Right lobe of liver (tissue), 6 donors: ENCODE measurements at places on chromosomes 6 and 20.

- peaks cover 7% of the 10 kb centered on the region for H3K4me1 ChIP-seq
- no peaks in the 10 kb centered on the region for H3K36me3 ChIP-seq
- no peak overlapping the region for H3K4me3 ChIP-seq
- no peak overlapping the region for H3K27ac ChIP-seq
Observed at GRCh38 chr6:169785566-169785965, 34.1 kb downstream of the ERMARD start.

- H3K4me1 ChIP-seq: no peaks in the 10 kb centered on the region
- no peak overlapping the region for H3K4me3 ChIP-seq
- H3K36me3 ChIP-seq: no peaks in the 10 kb centered on the region
Observed at GRCh38 chr6:91506509-91506908, 919.6 kb upstream of the MAP3K7 start.

DNA sequence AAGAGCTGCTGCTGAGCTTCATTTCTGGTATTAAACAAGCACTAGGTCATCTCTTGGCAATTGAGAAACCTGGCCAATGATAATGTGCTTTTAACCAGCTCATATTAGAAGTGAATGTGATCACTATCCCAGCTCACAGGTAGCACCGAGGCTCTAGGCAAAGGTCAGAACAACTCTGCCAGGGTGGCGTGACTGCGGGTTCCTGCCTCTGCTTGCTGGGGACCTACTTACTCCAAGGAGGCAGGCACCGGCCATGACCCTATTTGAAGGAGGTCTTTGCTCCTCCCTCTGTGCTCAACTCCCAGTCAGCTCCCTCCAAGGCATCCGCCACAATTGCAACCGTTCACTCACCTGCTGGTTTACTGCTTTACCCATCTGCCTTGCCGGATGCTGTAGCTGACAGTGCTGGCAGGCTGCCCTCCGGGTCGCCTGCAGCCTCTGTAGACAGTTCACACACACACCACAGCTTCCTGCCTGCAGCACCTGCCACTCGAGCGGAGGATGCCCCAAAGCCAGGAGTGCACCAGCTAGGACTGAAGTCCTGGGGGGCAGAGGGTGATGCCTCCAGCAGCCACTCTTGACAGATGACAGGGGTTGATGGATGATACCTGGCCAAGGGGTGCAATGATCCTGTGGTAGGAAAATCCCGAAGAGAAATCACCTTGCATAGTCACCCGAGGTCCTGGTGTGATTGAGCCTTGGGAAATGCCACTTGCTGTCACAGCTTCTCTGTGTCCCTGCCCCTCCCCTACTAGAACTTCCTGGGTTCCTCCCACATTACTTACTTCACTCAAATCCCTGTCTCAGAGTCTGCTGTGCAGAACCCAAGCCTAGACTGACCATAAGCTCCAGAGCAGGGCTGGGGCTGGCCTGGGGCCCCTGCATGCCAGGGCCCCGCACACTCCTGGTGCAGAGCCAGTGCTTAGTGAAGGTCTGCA is 8.8 kb upstream of the VSX1 start:
- no peak overlapping the region for H3K4me3 ChIP-seq
- H3K4me1 ChIP-seq: no peaks in the 10 kb centered on the region
- no peak for DNase-seq

DNA sequence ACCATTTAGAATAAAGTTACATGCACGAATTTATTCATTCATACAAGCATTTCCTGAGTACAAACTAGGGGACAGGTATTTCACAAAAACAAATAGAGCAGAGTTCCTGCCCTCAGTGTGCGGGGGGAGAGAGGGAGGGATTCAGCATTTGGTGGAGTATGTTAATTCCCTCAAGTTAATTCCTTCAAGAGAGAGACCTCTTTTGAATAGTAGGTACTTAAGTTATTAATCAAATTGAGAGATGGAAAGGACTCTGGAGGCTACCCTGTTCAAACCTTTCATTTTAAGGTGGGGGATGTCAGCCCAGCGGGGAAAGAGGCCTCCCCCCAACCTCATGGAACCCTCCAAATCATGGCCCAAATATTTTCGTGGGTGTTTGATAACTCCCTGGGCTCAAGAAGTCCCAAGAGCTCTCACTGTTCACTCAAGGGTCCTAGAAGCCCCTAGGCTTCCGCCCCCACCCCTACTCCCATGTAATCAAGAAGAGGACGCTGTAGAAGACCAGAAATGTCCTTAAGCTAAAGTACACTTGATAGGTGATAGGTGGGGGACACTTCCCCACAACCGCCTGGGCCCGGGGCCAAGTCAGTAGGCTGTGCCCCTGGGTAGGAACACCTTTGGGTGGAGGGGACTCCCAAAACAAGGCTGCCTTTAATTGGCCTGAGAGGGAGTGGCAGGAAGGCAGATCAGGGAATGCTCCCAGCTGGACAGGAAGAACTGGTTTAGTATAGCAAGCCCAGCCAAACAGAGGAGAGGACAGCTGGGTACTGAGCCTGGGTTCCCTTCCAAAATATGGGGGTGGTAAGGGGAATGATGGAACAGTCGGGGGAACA is 2.9 kb downstream of the SDC4 start:
- DNase-seq: no peak
- peak overlapping the region; percentile 97 for H3K27ac ChIP-seq
- peaks cover 6% of the 10 kb centered on the region for H3K36me3 ChIP-seq
- H3K4me1 ChIP-seq: peaks cover 34% of the 10 kb centered on the region
- peak overlapping the region; percentile 84 for H3K4me3 ChIP-seq

DNA sequence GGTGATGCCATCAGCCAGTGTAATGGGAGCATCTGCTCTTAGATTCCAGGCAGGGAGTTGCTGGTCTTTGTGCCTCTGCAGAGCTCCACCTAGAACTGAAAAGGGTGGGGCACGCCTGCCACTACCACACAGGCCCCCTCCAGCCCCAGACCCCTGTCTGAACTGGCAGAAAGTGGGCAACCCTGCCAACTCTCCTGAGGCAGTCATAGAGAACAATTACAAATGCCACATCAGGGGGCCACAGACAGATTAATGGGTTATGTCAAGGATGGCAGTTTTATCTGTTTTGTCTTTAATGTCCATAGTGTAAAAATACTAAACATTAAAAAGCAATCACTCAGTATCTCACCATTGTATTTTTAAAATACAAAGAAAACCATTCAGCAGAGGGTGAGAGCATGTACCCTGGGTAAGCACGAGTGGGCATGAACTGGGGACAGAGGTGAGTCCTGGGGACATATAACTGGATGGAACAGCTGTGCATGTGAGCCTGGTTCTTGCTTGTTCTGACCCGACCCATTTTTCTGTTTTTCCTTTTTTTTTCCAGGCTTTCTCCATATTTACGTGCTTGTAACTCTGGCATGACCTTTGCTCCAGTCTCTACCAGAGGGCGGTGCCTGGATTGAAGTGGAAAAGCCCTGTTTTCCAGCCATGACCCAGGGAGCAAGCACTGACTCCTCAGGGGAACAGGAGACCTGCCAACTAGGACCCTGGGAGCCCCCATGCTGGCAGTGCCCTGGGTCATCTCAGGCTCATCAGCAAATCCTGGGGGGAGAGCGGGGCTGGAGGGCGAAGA is 8.2 kb downstream of the TRAF3IP2 start:
- peak; percentile 71 for DNase-seq
- H3K4me1 ChIP-seq: no peaks in the 10 kb centered on the region
- H3K27me3 ChIP-seq: no peaks in the 10 kb centered on the region
- no peak overlapping the region for H3K4me3 ChIP-seq
- peak overlapping the region; percentile 83 for H3K27ac ChIP-seq

GRCh38 chr20:56208121-56208520 is 40.4 kb upstream of the MC3R start:
- no peak overlapping the region for H3K4me3 ChIP-seq
- no peak overlapping the region for H3K27ac ChIP-seq
- DNase-seq: no peak
- no peaks in the 10 kb centered on the region for H3K27me3 ChIP-seq
- no peaks in the 10 kb centered on the region for H3K4me1 ChIP-seq

DNA sequence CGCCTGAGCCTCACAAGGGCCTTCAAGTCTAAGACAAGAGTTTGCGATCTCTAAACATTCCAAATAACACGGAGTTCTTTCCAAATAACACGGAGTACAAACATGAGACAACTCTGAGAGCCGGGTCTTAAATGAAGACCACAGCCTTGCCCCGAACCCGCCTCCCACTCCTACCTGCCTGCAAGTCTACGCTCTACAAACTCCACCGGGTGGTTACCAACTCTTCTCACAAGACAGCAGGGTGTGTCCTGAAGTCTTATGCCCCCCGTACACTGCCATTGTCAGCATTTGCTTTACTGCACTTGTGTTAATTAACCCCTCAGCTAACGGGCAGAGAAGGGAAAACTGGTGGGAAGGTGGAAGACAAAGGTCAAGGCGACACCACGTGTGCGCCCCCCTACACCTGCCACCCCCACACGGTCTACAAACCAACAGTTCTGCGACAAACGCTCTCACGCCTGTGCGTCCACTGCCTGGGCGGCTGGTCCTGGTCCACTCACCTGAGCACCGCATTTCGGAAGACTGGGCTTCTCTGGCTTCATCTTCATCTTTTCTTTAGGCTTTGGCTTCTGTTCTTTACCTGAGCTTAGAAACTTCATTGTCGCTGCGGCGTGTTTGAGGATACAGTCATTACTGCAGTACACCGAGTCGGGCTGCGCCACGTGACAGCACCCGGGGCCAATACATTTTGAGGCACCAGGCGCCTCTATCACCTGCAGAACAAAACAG is 19.5 kb downstream of the DIDO1 start:
- H3K27me3 ChIP-seq: no peaks in the 10 kb centered on the region
- peaks cover 42% of the 10 kb centered on the region for H3K36me3 ChIP-seq
- no peak for DNase-seq
- no peak overlapping the region for H3K27ac ChIP-seq
- no peak overlapping the region for H3K4me3 ChIP-seq
